ENCODE measurements at places on chromosomes 2 and 18.

- DNase-seq: no peak
These were observed 27.3 kb upstream of the KCNG2 start for GRCh38 chr18:79770501-79770815.

- DNase-seq: peak; percentile 81
These were observed 143.4 kb upstream of the STK17B start for GRCh38 chr2:196314780-196315179.

GRCh38 chr18:30016179-30016578, 1026.4 kb downstream of the DSC3 start:
- no peak for DNase-seq

GRCh38 chr2:166090346-166090745, 37.5 kb downstream of the SCN1A start:
- DNase-seq: no peak

DNA sequence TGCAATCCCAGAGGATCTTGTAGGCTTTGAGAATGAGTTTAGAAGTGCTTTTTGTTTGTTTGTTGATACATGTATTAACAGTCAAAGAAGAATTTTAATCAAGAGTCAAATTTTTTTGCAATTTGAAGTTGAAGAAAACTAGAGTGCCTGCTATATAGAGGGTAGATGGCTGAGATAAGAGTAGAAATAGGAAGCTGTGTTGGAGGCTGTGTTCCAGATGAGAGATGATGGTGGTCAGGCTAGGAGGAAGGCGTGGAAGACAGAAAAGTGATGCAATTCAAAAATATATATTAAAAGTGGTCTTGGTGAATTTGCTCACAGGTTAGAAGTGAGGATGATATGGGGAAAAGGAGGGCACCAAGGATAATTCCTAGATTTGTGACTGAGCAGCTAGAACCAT, 978.3 kb downstream of the BCL11A start:
- DNase-seq: no peak

- no peak for DNase-seq
These were observed 49.1 kb upstream of the ATP6V1B1 start for GRCh38 chr2:70886541-70886987.

DNA sequence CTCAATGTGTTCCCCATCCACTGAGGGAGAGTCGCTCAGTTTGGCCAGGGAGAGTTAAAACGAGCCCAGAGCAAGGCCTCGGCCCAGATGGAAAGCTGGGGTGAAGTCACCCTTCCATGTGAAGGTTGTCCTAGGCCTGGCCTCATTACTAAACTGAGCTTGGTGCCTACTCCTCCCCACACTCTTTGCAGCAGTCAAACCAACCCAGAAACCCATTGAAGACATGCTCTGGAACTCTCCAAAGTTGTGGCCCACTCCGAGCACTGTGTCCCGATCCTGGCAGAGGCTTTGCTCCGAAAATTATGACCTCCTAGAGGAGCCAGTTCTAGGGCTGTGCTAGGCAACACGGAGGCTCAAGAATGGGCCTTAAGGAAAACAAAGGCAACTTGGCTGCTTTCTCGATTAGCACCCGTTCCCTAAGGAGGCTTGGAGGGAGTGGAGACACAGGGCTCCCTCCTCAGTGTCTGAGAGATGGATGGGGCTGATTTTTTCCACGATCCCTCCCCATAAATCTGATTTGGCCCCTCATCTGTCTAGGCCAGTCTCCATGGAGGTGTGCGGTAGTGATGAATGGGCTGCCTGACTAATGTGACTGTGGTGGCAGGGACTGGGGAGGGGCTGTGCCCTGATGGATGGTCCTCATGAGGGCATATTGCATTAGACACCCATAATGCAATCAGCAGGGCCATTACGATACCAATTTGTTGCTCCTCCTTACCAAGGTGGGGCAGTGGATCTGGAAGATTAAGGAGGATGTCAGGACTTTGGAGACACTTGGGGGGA, 11.7 kb upstream of the CYP26B1 start:
- DNase-seq: no peak

GRCh38 chr2:69565431-69565839, 78.1 kb downstream of the AAK1 start:
- DNase-seq: peak; percentile 38

DNA sequence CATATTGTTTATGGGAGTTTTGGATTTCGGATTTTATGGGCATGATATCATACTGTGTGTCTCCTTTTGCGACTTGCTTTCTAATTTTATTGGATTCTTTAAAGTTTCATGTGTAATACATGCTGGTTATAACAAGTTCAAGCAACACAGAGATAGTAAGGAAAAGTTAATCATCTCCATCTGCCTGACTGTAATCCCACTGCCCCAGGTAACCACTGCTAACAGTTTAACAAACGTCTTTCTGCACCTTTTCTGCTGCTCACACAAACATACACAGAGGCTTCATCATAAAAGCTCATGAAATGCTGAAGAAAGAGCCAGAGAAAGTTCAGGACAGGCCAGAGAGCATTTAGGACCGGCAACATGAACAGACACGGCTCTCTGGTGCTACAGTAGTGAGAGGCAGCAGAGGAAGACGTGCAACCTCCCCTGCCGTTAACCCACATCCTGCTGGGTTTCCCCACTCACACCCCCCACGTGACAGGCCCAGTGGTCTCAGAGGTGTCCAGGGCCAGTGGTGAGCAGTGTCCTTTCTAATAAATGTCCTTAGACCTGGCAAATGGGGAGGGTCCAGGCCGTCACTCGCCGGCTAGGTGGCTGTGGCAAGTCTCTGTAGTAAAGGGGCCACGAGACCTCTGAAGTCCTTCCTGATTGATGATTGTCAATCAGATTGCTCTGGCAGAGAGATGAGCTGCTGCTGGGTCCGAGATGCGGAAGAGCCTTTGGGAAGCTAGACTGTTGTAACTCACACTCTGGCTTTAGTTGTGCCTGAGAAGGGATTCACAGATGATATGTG, 43.0 kb upstream of the SLC1A4 start:
- no peak for DNase-seq

DNA sequence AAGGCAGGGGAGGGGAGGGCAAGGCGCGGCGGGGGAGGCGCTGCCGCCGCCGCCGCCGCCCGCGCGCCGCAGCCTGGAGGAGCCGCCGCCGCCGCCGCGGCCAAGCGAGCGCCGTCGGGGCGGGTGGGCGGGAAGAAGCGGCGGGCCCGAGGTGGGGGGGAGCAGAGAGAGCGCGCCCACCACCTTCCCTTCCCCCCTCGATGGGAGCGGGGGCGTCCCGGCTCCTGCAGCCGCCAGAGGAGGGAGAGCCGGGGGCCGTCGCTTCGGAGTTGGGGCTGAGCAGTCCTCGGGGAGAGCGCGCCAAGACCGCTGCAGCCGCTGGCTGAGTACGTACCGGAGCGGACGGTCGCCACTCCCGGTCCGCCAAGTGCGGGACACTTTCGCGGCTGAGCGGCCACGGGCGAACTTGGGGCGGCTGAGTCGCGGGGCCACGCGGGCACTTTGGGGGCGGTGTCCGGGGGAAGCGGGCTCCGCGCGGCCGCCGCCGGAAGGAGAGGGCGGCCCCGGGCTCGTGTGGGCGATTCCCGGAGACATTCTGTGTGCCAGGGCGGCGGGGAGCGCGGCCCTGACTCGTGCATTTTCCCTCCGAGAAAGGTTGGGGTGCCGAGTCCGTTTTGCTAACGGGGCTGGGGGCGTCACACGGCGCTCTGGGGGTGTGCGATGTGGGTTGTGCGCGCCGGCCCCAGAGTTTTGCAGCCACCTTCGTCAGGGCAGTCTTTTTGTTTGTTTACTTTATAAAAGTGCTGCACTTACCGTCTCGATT, at the start of gene NAB1:
TSS of gene NAB1 (plus strand) at position 49 of the 763 bp plus-strand sequence. CDS start 10,094 bp downstream, outside the sequence.
- peak; percentile 43 for DNase-seq

DNA sequence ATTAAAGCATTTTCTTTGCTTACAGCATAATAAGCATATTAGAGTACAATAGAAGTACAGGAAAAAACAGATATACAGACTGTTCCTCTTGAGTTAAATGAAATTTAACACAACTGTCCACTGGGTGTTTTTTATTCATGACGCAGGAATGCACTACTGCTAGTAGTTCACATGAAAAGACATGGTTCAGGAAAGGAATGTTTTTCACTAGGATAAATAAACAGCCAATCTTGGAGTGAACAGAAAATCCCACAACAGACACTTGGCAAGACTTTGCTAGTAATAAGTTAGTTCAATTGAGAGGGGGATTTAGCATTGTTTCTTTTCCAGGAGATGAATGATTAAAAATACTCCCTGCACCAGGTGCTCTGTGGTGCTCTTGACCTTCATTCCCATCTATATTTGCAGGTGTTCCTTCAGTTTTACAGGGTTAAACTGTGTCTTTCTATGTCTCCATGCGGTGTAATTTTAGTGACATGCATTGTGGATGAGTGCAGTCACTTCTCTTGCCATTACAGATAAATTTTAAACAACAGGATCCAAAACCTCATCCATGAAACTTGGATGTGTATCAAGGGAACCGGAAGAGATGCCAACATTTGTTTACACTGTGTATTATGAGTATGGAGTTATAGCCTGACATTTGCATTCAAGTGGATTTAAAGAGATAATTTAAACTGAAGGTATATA, 796.6 kb downstream of the DSC3 start:
- DNase-seq: peak; percentile 2

DNA sequence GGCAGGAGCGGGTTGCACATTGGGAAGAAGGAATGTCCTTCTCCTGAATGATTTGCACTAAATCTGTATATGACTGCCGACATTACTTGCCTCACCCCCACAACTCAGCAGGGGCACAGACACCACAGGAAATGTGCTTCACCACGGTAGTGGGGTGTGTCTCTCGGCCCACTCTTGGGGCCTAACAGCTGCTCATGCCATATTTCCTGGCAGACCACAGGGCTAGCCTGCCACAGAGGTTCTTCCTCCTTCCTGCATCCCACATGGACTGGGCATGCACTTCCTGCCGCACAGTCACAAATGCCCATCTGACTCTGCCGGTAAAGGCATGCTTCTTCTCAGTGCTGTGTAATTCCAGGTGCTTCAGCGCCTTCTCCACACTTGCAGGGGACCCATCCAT, 10.3 kb upstream of the PAPOLG start:
- no peak for DNase-seq

GRCh38 chr2:162155093-162155492, 3.0 kb upstream of the GCG start:
- DNase-seq: no peak

DNA sequence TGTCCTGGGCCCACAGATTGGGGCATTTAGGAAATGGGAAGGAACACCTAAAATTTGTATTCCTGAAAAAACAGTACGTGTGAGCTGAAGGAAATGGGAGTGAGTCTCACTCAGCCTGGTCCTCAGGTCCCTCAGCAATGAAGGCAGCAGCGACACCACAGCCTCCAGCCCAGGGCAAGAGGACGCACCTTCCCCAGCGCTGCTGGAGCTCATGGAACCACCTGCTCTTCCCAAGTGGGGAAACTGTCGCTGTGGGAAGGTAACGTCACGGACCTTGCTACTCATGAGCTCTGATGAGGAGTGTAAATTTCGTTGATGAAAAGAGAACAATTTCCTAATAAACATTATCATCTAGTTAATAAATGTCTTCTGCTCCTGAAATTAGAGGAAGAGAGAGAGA, 323.6 kb downstream of the EIPR1 start:
- no peak for DNase-seq

GRCh38 chr2:45394842-45395241, 216.2 kb downstream of the SRBD1 start:
- no peak for DNase-seq

DNA sequence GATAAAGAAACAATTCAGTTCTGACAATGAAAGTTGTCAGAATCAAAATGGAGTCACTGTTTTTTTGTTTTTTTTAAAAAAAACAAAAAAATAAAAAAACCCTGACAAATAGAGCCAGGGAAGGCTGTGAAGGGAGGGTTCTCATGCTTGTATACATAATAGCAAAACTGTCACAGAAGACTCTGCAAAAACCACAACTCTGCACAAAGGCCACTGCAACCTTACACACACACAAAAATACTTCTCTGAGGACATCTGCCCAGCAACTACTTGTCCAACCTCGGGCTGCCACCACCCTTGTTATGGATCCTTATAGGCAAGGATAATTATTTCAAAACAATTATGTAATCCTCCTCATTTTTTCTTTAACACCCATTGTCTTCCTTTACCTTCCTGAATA, 41.9 kb upstream of the C2orf66 start:
- no peak for DNase-seq

GRCh38 chr2:146417942-146418341, 1426.9 kb upstream of the ACVR2A start:
- no peak for DNase-seq

- no peak for DNase-seq
These were observed 45.2 kb downstream of the ITGA6 start for GRCh38 chr2:172472446-172473033.

DNA sequence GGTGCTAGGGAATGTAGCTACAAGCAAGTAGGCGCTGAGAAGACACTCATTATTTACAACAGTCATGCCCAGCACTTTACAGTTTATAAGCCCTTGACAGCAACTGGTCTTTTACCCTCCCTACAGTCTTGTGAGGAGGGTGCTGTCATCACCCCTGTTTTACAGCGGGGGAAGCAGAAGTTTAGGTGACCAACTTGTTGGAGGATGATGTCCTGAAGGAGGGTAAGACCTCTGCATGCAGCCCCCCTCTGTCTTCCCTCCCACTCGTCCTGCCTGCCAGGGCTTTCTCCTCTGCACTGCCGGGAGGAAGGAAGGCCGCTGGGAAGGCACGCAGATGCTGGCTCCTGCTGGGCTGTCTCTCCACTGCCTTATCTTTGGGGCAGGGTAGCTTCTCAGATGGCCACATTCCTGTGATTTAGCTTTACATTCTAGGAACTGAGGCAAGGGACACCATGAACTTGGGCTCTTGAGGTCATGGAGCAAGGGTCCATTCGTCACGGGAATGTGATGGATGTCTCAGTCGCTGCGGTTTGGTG, 972 bp downstream of the IL1R1 start:
- DNase-seq: no peak

GRCh38 chr2:55151733-55152433, 80.2 kb downstream of the CLHC1 start:
- no peak for DNase-seq

DNA sequence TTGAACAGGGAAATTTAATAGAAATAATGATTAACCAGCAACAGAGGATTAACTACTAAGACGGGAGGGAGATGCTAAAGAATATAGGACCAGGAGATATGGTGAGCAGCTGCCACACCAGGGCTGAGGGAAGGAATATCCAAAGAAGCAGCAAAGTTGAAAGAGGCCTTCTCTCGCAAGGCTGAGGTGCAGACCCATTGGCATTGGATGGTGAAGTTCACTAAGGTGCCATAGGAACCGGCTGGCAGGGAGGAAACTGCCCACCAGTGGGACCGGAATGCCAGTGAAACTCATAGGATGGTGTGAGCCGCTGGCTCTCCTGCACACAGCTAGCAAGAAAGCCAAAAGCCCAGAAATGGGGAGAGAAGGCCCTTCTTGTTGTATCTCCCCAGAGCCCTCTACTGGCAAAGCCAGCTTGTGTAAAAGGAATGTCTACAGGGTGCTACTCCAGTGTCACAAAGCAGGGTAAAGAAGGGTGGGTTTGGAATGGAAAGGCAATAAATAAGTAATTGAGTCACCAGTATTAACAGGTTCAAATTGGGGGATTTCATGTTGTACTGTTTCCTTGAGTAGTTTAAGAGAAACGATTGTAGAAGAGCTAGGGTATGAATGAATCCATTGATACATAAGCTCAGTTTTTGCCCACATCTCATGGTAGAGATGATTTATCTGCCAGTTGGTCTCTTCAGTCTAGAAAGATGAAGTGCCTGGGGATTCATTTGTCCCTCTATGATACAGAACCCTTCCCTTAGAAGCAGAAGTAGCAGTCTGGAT, 36.0 kb downstream of the FARP2 start:
- DNase-seq: peak; percentile 13
